Stimulated activated naive CD8-positive, alpha-beta T cell treated with anti-CD3 and anti-CD28 coated beads, Interleukin-15, Interleukin-2, amounts not matched to agents 100 U/mL and 50 U/mL, for 24 hours (primary cell): ENCODE measurements at places on chromosomes 16 and 17.

DNA sequence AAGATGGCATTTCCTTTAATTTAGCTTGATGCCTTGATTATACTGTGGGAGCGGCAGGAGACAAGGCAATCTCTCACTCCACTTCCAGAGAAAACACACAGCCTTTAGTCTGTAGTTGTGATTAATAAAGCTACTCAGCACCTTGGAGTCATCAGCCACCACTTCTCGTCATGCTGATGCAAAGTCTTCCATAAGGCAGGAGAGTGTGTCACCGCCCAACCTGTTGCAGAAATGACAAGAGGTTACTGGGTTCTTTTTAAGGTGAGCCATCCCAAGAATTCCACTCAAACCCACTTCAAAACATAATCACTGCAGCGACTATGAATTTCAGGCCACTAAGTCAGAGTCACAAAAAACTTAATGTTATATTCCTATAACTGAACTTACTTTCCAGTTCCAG, 223.9 kb upstream of the TOX3 start:
- DNase-seq = no peak

- no peak for DNase-seq
Measured at GRCh38 chr16:68447653-68448359, 502 bp downstream of the SMPD3 start.

DNA sequence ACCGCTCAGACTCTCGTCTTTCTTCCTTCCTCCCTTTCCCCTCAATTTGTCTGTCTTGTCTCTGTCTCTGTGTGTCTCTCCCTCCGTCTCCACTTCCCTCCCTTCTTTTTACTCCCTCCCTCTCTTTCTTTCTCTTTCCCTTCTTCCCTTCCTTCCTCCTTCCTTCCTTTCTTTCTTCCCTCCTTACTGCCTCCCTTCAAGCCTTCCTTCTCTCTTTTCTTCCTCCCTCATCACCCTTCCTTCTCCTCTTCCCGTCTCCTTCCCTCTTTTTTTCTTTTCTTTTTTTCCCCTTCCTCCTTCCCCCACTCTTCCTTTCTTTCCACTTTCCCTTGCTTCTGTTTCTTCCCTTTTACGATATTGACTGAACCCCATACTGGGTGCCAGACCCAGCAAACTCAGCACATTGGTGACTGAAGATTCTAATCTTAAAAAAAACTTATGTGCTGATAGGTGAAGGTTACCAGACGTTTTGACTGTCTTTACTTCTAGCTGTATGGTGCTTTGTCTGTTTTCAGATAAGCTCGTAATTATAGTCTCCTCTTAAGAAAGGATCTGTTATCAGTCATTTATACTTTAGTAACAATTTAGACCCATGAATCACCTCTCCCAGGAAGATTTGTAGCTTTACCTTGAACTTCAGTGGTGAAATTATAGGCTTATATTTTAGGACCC, 481 bp upstream of the BRD7 start:
- DNase-seq = no peak

DNA sequence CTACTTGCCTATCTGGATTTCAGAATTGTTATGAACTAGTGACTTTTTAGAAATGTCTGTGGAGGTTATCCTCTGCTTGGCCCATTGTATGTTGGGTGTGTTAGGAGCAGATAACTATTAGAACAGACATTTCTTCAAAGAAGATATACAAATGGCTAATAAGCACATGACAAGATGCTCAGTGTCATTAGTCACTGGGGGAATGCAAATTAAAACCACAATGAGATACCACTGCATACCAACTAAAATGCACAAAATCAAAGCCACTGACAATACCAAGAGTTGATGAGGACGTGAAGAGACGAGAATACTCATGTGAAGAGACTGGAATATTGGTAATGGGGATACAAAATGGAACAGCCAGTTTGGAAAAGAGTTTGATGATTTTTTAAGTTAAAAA, 39.2 kb downstream of the CEP112 start:
- no peak for DNase-seq
